ENCODE measurements at places on chromosomes 3 and 15.

DNA sequence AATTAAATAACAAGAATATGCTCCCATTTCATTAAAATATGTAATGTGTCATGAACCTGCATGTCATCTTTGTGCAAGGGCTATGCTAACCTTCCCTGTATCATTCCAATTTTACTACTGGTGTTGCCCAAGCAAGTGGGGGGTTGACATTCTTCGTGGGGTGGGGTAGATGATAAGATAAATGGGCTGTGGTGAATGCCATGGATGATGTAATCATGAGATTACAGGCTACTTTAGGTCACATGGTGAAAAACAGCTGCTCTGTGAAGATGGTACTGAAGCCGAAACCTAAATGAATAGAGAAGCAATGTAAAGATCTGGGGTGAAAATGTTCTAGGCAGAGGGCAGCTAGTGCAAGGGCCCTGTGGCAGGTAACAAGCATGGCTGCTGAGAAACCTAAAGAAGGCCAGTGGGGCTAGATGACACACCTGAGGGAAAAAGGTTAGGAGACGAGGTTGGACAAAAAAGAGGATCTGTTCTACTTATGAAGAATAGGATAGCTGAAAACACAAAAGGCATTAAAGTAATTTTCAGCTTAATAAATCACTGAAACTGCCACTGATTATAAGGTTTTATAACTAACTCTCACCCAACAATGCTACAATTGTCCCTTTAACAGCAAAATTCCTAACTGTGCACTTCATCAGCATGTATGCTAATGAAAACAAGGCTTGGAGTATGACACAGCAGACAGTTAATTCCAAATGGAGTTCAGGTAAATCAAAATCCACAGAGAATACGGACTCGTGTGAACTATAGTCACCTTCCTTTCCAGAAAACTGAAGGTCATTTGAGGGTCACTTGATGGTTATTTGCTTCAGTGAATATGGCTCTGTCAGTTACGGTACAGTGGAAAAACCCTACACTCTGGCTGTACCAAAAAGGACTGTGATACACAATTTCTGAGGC, 35.0 kb downstream of the MTMR10 start:
- DNase-seq, result no peak

DNA sequence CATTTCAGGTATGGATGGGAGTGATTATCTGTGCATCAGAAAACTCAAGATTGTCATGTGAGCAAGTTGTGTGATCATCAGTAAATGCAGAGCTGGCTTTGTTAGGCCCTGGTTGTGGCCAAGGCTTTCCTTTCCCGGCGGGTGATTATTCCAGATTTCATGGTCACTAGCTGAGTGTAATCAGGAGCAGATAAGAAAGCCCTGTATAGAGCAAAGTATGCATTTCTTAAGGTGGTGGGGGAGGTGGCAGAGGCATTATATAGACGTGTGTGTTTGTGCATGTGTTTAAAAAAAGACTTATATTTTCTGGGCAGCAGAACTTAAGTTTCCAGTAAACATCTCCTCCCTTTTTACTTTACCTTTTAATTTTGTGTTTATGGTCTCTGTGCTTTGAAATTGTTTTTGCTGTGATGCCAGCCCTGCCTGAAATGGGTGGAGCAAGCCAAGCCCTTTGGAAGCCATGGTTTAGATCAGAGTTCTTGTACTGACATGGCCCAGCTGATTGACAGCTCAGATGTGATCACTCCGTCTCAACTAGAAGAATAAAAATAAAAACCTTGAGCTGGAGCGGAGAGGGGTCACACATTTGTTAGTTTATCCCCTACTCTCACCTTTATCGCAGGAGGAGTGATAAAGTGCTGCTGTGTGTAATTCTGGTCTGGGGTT, 22.2 kb downstream of the SMAD3 start:
- no peak for DNase-seq

DNA sequence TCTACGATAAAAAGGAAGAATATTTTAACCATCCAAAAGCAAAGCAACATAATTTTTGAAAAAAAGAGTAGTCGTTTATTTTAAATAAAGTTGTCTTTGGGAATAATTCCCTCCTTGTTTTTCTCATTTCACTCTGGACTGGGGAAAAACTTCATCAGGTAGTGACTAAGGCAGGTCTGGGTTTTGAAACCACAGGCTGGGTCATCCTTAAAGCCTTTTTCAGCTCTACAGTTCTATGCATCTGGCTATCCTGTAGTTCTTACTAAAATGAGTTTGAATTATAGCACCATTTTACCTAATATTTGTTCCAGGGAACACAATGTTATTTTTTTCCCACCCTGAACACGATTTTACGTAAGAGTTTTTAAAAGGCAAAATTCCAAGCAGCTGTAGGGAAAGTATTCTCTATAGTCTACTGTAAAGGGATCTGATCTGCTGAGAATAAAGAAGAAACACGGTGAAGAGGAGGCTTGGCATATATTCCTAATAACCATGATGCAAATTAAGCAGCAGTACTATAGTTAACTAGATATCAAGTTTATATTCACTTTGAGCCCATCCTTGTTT, 107.7 kb downstream of the OSBPL10 start:
- no peak for DNase-seq

DNA sequence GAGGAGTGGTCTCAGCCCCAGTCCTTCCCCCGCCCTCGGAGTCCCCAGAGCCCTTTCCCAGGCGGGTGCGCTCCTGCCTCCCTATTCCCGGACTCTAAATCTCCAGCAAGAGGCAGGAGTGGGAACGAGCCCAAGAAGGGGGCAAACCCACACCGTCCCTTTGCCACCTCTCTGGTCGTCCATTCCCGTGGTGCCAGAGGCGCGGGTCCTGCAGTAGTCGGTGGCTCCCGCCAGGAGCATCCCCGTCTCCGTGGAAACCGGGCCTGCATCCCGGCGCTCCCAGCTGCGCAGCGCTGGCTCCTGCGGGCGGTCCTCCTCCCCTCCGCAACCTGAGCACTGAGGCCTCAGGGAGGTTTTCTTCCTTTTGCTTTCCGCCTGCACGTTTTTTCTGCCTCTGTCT, 44.8 kb downstream of the LHFPL4 start:
- no peak for DNase-seq

GRCh38 chr3:8658306-8659212, 14.0 kb upstream of the SSUH2 start:
- DNase-seq, result no peak

DNA sequence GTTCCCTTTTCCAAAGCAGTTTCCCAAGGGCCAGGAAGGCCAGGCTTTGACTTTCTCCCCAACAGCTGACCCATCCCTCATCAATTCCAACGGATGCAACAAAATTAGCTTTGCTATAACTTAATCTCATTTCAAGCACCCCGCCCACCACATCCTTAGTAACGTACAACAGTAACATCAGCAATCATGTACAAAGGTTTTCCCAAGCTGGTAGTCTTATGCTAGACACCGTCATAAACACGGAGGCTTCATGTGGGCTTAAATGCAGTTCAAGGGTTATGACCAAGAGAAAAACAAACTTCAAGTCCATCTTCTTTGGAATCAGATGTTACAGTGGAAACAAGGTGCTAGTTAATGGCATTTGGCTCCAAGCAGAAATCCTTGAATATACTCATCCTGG, 66.6 kb downstream of the EOMES start:
- no peak for DNase-seq

GRCh38 chr3:109050591-109051167, 67.3 kb downstream of the MORC1 start:
- DNase-seq, result no peak

DNA sequence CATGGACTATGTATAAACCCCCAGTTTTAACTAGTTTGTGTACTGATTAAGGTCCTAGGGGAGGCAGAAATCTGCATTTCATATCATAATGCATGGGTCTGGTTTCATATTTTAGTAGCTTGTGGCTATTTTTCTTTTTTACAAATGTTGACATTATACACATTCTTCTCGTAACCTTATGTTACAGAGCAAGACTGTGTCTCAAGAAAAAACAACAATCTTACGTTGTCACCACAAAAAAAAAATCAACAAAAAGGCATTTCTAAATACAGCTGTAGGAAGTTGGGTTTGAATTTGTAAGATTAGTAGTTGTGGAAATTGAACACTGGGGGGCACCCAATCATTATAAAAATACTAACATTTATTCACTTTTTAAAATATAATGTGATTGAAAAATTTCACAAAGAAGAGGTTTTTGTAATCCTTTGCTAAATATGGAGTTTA, 17.9 kb downstream of the SERP1 start:
- DNase-seq, result no peak

- DNase-seq, result no peak
These were observed 69.6 kb downstream of the C3orf20 start for GRCh38 chr3:14744556-14744955.

DNA sequence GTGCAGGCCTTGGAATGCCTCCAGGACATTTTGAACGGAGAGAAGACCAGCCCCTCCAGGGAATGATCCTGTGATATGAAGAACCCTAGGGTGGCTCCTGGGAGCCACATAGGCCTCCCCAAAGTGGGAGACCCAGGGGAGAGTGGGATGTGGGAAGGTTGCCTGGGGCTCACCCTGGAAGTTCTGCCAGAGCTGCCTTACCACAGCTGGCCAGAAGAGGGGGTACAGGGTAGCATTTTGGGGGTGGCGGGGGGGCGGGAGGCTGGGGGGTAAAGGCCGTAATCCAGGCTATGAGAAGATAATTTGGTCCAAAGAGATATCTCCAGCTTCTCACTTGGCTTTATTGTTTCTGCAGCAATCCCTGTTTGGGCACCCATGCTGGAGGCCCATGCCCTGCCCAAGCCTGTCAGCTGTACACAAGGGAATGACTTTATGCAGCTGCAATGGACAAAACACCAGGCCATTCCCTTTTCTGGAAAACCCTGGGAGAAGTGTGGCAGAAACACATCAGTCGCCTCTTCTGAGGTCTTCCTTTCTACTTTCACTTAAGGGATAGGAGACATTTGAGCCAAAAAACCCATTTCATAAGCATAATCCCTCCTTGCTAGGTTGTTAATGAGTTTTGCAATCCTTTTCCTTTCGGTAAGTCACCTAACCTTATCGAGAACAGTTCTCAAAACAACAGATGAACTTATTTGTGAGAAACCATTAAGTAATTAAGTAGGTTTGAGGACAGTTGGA, 11.0 kb upstream of the MUSTN1 start:
- DNase-seq, result no peak

GRCh38 chr15:69031013-69032001, 16.8 kb downstream of the NOX5 start:
- no peak for DNase-seq

GRCh38 chr15:48695088-48695826, 49.7 kb upstream of the FBN1 start:
- DNase-seq, result no peak

GRCh38 chr3:59046839-59047238, 3.0 kb downstream of the CFAP20DC start:
- no peak for DNase-seq

DNA sequence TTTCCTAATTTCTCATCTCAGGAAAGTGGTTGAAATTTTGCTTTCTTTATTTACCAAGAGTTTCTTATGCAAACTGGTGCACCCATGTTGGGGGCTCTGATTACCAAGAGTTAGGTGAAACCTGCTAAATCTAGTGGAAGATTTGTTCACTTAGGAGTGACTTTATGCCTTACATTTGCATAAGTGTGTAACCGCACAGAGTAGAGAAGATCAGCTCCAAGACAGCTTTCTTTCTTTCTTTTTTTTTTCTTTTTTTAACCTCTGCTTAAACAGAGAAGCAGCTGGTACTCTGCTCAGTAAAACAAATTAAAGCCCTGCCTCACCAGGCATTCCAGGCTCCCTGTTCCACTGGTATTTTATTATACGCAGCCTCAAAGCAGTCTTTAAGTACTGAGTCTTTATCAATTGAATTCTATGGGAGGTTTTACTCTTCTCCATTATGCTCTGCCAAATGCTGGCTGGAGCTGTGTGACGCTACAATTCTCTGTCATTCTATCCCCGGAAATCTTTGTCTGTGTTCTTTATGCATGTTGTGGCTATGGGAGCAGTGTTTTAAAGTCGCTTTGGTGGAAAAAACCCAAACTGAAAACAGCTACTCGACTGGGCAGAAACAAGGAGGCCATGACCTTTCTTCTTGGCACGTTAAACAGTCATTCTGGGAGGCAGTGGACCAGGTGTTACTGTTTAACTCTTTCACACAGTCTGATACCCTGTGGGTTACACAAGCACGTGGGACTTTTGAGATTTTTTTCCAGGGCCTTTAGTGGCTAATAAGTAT, 55.2 kb upstream of the GBE1 start:
- no peak for DNase-seq

GRCh38 chr15:62050115-62050514, 10.1 kb downstream of the VPS13C start:
- no peak for DNase-seq

GRCh38 chr15:83431521-83431920, 15.6 kb upstream of the SH3GL3 start:
- no peak for DNase-seq

DNA sequence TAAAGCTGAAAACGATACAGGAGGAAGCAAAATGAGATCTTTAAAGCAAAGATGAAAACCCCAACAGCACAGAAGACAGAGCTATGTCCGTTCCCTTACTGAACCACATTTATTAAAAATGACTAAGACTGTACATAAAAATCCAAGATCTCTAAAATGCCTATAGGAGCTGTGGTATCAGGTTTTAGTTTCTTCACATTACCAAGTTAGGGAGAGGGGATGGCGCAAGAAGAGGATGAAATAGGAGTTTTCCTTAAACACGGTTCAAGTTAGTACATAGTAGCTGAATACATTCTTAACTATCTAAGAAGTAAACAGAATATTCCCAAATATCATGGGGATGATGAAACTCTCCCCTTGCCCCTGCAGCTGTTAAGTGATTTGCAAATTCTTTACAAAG, 6.3 kb downstream of the EOMES start:
- no peak for DNase-seq

DNA sequence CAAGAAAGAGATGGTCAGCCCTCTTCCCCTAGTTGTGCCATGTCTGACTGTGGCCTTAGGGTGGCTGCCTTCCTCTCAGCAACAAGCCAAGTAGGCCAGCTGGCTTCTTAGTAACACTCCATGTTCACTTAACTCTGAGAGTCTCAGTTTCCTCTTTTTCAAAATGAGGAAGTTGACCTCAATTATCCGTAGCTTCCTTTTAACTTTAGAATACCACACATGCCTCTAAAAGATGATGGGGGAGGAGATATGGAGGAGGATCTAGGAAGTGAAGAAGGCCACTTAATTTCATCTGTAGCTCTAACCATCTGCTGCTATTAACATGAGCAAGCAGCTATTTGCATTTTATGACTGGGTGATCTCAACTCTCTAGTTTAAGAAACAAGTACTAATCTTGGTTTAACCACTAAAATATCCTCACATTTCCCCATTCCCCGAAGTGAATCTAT, 32.9 kb downstream of the CD200R1L start:
- no peak for DNase-seq

GRCh38 chr3:71240034-71240433, 343.5 kb downstream of the FOXP1 start:
- no peak for DNase-seq

- no peak for DNase-seq
These were observed 67.0 kb downstream of the CLDN11 start for GRCh38 chr3:170485696-170486095.

DNA sequence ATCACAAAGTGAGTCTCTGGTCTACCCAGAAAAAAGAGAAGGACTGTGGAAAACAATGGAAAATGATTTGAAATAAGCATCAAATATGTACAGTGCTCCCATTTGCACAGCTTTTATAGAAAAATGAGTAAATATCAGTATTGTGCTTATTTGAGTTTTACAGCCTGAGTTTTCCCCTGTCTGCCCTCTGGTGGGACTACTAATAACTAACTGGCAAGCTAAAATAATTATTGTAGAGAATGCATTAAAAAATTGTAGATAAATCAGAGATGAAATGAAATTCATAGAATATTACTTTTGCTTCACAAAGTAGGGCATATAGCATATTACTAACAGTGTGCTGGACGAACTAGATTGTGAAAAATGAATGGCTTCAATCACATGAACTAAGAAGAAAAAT, 287.1 kb downstream of the NAALADL2 start:
- DNase-seq, result no peak

GRCh38 chr3:193812078-193812725, 219.2 kb downstream of the OPA1 start:
- DNase-seq, result no peak

Data from stimulated activated CD8-positive, alpha-beta memory T cell treated with anti-CD3 and anti-CD28 coated beads, Interleukin-7, amount 100 ng/mL, for 24 hours (primary cell).